Muscle of arm (tissue), 14 donors: ENCODE measurements at places on chromosomes 12 and 14. TPM values are rescaled to one million over a fixed set of nuclear protein-coding genes. Genes with fewer than 3 reads are reported as not detected.

LRFN5 gene
- polyA plus RNA-seq = 8.9 TPM

SIX6 gene
- not detected for polyA plus RNA-seq

SLC8A3 gene
- polyA plus RNA-seq = 2.7 TPM

OR2AP1 gene
- polyA plus RNA-seq = not detected

TAS2R7 gene
- polyA plus RNA-seq = not detected

ANKRD33 gene
- 0.25 TPM for polyA plus RNA-seq

CLEC6A gene
- not detected for polyA plus RNA-seq

SDR9C7 gene
- 0.24 TPM for polyA plus RNA-seq

CCDC197 gene
- polyA plus RNA-seq = not detected

TMEM253 gene
- polyA plus RNA-seq = 0.33 TPM

ACTN1 gene
- not detected for polyA plus RNA-seq

TPI1 gene
- polyA plus RNA-seq = 1,120 TPM

SERPINA10 gene
- polyA plus RNA-seq = not detected

RPGRIP1 gene
- 0.81 TPM for polyA plus RNA-seq

ARHGDIB gene
- polyA plus RNA-seq = 39.5 TPM

PAPLN gene
- 5.0 TPM for polyA plus RNA-seq

POTEG gene
- not detected for polyA plus RNA-seq

GYS2 gene
- 0.46 TPM for polyA plus RNA-seq

LPAR5 gene
- 1.2 TPM for polyA plus RNA-seq

WSCD2 gene
- 1.3 TPM for polyA plus RNA-seq

SLC2A13 gene
- polyA plus RNA-seq = not detected

RERG gene
- polyA plus RNA-seq = 4.0 TPM

HOXC9 gene
- polyA plus RNA-seq = 0.33 TPM

KRT71 gene
- polyA plus RNA-seq = not detected

GPX2 gene
- 0.22 TPM for polyA plus RNA-seq

HOXC12 gene
- not detected for polyA plus RNA-seq

NKX2-1 gene
- not detected for polyA plus RNA-seq

KRT7 gene
- 3.2 TPM for polyA plus RNA-seq

ARMH4 gene
- polyA plus RNA-seq = not detected

KRT82 gene
- polyA plus RNA-seq = not detected

MRPS35 gene
- polyA plus RNA-seq = 56.4 TPM

RNASE1 gene
- polyA plus RNA-seq = 179 TPM

BMAL2 gene
- polyA plus RNA-seq = 1.7 TPM

TAS2R42 gene
- not detected for polyA plus RNA-seq

AGAP2 gene
- polyA plus RNA-seq = 6.2 TPM

CCDC38 gene
- 0.66 TPM for polyA plus RNA-seq

LYZ gene
- polyA plus RNA-seq = 234 TPM

COX8C gene
- polyA plus RNA-seq = 0.73 TPM

RERGL gene
- polyA plus RNA-seq = not detected

JAG2 gene
- polyA plus RNA-seq = 29.4 TPM

CEBPE gene
- not detected for polyA plus RNA-seq

MGP gene
- 233 TPM for polyA plus RNA-seq

OVCH1 gene
- polyA plus RNA-seq = 0.55 TPM

CLEC9A gene
- not detected for polyA plus RNA-seq

TUNAR gene
- 0.29 TPM for polyA plus RNA-seq

ZBTB25 gene
- 5.7 TPM for polyA plus RNA-seq

CYP46A1 gene
- not detected for polyA plus RNA-seq

PSMB5 gene
- not detected for polyA plus RNA-seq

NTS gene
- polyA plus RNA-seq = 1.6 TPM

CFAP251 gene
- 0.57 TPM for polyA plus RNA-seq

ADCY6 gene
- 44.3 TPM for polyA plus RNA-seq
